Stimulated activated CD4-positive, alpha-beta T cell treated with anti-CD3 and anti-CD28 coated beads, TNF-alpha, amount 100 ng/mL, for 24 hours (primary cell): ENCODE measurements at places on chromosomes 5 and 9.

GRCh38 chr9:33659921-33660320, 135.4 kb upstream of the PRSS3 start:
- no peak for DNase-seq

GRCh38 chr5:54173251-54173650, 137.1 kb downstream of the ARL15 start:
- DNase-seq: no peak

DNA sequence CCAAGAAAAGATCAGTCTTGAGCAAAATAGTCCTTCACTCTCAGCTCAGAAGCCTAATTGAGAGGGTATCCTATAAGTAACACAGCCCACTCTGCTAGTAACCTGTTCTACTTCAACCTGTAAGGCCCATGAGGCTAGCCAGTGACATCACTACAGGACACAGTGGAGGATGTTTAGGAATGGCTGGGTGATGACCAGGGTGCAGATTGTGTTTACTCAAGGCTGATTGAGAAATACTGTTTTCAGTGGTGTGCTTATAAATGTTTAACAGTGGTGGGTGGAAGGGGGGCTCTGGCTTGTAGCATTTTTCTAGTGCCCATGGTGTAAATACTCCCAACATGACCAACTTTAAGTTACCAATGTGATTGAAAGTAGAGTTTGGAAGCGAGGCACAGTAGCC, 159.8 kb upstream of the CCDC152 start:
- DNase-seq: no peak

DNA sequence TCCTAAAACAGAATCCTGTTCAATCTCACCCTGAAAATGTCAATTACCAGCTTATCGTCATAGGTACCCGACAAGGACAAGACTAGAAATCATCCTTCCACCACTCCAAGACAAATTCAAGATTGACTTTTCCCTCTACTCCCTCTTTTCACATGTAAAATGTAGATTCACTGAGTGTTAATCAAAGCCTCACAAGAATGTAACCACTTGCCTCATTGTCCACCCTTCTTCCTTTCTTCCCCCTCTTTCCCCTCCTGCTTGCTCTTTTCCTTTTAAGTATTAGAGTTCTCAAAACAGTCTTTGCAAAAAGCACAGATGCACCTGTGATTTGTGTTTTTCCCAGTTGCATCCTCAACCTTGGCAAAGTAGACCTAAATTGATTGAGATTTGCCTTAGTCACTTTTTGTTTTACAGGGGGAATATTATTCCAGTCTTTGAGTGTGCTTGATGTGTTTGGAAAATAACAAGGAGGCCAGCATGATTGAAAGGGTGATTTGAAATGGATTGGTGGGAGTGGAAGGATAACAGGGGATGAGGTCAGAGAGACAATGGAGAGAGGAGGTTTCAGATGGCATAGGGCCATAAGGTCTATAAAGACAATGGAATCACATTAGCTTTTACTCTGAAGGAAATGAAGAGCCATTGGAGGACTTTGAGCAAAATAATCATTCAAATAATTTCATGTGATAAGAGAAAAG, 231.3 kb upstream of the TYRP1 start:
- no peak for DNase-seq

- DNase-seq: no peak
Observed at GRCh38 chr9:25684321-25684720, 6.1 kb upstream of the TUSC1 start.

DNA sequence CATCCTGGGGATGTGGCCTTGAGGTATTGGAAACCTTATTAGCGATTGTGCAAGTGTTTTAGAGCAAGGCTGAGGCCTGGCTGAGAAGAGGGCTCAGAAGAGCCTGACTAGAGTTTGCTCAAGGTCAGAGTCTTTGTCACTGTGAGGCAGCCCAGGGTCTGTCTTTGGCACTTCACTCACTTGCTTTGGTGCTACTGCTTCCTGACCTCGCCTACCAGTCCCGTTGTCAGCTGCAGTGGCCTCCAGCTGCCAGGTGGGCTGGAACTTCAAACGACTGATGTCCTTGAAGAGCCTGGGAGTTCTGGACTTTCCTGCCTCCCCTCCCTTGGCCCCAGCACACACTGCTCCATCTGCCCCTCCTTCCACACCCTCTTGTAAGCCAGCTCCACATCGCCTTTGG, 228.0 kb downstream of the SNX18 start:
- no peak for DNase-seq

GRCh38 chr9:9091387-9091786, 1291.8 kb upstream of the DMAC1 start:
- no peak for DNase-seq
